ENCODE measurements at places on chromosomes 7 and 10. TPM values are rescaled to one million over a fixed set of nuclear protein-coding genes. Genes with fewer than 3 reads are reported as not detected.
A peak's percentile ranks its signal among the peaks of the same experiment; 100 is the strongest.

DNA sequence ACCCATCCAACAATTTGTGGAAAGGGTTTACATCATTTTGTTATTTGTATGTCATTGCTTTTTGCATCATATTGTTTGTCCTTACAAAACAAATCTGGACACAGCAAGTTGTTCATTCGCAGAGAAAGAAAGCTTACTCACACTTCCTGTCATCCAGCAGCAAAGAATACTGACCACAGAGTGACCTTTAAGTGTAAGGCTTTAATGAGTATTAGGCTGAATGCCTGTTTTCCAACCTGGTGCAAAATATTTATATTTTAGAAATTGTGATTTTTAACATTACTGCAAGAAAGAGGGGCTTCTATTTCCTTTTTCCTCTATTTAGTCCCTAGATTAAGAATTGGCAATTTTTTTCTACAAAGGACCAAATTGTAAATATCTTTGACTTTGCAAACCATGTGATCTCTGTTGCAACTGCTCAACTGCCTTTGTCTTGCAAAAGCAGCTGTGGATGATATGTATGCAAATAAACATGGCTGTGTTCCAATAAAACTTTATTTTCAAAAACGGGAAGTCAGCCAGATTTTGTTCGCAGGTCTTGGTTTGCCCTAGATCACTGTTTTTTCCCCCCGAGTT is 27.8 kb upstream of the ITGB1 start:
- DNase-seq, result no peak

GRCh38 chr10:95837356-95837776 is 70.4 kb upstream of the CC2D2B start:
- no peak for DNase-seq

DNA sequence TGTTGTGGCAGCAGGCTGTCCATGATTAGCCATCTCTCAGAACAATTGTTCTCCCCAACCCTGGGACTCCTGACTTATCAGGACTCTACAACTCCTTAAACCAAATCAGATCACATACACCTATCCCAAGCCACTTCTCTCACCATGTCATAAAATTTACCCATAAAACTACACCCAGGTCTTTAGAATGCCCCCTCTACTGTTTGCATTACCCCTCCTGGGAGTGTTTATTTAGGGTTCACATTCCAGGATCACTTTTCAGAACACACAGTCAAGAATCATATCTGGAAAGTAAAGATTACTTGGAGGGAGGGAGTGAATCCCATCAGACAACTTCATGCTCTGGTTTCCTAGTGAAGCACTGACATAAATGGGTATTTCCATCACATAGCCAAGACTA is 7.1 kb downstream of the ASAH2 start:
- no peak for DNase-seq

GRCh38 chr10:12689893-12690292 is 311.6 kb downstream of the CCDC3 start:
- no peak for DNase-seq

DNA sequence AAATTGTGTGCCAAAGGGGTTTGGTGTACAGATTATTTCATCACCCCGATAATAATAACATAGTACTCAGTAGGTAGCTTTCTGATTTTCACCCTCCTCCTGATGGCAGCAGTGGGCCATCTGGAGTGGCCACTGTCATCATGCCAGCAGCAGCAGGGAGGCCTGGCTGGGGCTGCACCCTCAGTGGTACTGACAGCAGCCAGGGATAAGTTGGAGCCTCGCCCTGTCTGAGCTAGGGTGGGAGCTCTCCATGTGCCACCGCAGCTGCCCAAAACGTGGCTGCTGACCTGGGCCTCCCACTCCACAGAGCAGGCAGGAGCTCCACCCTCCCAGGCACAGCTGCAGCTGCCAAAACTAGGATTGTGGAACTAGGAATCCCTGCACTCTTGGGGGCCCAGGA is 700.8 kb upstream of the KCND2 start:
- peak; percentile 69 for DNase-seq

Gene TUBB8
- total RNA-seq, result not detected

- DNase-seq, result no peak
Measured at GRCh38 chr7:120053390-120053961, 219.5 kb upstream of the KCND2 start.

- DNase-seq, result no peak
Measured at GRCh38 chr10:55491712-55492111, 690.7 kb upstream of the PCDH15 start.

DNA sequence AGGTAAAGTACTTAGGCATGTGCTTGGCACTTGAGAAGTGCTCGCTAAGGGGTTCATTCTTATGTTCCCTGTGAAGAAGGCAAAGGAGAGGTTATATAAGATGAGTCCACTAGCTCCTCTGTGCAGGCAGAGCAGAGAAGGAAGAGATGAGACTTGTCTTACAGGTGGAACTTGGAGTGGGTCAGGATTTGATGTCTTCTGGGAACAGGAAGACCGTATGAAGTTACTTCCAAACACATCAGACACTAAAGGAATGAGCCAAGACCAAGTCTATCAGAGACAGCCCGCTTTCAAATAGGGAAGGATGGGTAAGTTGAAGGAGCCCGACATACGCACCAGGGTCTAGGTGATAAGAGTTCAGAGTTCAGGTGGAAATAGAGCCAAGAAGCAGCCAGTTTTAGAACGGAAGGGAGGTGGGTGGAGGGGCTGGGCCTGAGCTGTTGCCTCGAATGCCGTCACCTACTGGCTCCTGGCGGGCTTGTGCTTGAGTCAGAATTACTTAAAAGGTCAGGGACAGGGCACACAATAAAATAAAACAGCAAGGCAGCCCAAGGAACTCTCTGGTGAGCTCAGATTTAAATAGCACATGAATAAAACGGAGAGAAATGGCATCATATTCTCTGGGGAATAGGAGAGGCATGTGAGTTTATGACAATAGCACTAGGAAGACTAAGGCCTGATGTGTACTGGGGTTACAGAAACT is 56.1 kb upstream of the GRB10 start:
- peak; percentile 89 for DNase-seq

GRCh38 chr10:35605191-35605590 is at the start of gene GJD4:
GJD4 (plus strand) TSS chr10:35605341; CDS start chr10:35605568, 227 bp downstream.
- DNase-seq, result no peak

DNA sequence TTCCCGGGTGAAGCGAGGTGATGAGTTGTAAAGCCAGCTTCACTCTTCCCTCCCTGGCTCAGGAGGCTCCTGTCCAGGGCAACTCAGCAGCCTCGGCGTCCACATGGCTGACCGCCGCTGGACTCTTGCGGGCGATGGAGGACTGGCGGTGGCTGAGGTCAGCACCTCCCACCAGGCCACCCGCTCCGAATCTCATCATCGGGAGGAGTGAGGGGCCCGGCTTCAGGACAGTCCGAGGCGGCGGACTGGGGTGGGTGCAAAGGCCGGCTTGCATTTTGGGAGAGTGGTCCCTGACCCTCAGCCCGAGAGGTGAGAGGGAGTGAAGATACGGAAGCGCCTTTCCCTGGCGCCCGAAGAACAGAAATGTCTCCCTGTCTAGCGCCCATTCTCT is 759 bp downstream of the DNAJB12 start:
- no peak for DNase-seq

DNA sequence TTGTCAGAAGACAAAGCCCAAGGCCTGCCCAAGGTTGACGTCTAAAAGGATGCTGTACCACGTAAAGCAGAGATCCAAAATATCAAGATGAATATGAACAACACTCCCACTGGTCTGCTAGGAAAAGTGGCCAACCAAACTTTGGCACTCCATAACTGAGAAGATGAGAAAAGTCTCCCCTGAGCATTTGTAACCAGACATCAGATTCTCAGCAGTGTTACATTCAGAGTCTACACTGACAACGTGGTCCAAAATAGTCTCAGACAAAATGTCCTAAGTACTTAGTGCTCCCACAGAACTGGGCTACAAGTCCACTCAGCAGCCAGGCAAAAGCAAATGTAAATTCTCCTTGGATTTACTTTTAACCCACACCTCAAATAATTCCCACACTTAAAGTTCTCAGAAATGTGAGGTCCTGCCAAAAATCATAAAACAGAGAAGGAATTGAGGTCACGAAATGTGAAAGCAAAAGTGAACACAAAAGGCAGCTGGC is 185.1 kb upstream of the NOBOX start:
- no peak for DNase-seq

Gene GIMAP6
- total RNA-seq, result 24.5 TPM

GRCh38 chr10:18610517-18610916 is 40.9 kb downstream of the NSUN6 start:
- DNase-seq, result no peak

GRCh38 chr7:17094963-17095574 is 203.4 kb upstream of the AHR start:
- DNase-seq, result peak; percentile 81

Gene MAGI2
- total RNA-seq, result 21.0 TPM

GRCh38 chr7:32774541-32774951 is 117.0 kb downstream of the KBTBD2 start:
- DNase-seq, result no peak

DNA sequence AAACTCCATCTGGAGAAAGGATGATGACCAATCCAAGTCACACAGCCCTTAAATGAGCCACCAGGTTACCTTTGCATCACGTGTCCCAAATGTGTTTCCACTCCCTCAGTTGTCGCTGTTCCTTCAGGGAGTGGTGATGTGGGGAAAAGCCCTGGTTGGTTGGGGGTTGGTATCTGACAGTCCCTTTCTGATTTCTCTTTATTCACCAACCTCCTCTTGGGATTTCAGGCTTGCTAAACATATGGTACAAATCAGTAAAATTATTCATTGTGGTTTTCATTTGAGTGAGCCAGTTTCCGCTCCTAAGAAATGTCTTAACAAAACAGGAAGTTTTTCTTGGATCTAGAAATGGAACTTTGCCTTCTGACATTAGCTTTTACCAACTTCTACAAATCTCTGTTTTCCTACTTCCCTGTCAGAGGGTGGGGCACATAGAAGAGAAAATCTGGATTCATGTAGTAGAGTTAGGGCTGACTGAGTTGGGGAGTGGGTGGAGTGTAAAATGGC is 40.0 kb upstream of the KMT2E start:
- no peak for DNase-seq

Gene CTAGE4
- total RNA-seq, result 0.29 TPM

DNA sequence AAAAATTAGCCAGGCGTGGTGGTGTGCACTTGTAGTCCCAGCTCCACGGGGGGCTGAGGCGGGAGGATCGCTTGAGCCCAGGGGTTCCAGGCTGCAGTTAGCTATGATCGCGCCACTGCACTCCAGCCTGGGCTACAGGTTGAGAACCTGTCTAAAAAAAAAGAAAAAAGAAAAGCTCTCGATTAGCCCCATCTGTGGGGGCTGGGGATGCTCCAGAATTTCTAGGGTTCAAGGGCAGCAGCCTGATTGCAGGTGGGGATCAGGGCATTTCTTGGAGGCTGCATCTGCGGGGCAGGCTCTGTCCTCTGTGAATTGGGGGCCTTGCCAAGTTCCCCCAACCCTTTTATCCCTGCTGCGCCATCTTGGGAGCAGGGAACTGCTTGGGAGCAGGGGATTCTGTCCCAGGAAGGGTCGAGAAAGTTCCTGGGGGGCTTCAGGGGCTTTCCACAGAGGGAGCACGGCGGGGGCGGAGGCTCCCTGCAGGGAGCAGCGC is 651 bp upstream of the ARPC1A start:
- no peak for DNase-seq

Gene PTPN20
- total RNA-seq, result 1.3 TPM

DNA sequence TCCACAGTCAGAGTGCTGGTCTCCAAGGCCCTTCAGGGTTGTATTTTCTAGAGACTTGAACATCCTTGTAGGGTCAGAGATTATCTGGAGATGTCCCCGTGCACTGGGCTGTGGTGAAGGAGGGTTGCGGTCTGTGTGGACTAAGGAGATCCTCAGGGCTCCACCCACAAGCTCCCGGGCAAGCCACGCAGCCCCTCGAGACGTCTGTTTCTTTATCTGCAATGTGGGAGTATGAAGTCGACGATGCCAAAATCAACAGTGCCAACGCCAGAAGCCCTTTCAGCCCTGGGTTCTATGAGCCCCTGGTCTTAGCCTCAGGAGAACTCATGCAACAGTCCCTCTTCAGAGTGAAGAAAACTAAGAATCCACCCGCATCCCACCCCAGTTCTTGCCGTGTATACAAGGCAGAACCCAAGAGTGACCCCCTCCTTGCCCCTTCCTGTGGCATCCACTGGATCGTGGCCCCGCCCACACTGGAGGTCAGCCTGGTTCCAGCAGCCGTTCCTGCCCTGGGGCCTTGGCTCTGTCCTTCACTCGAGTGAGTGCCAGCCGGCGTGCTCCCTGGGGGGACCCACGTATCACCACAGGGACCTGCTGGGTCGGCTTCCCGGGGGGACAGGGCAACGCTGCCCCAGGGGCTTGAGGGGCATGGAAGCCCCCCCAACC is 6.0 kb upstream of the SHH start:
- no peak for DNase-seq

GRCh38 chr7:107666790-107667189 is 6.2 kb downstream of the SLC26A4 start:
- no peak for DNase-seq

Gene NAT16
- total RNA-seq, result not detected

Gene FBXO24
- 0.51 TPM for total RNA-seq

DNA sequence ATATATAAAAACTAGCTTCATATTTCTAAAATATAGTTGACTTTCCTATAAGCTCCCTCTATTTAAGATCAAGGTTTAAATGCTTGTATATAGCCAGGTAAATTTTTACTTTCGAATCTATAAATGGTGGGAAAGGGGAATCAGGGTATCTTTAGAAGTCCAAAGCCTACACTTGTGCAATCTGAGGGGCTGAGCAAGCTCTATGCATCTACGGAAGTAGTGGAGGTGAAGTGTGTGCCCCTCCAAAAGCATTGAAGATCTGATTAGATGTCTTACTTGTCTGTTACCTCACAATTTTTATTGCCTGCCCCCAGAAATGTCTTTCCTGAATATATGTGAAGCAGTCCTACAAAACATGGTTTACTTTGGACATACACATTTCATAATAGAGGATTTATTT is 1.6 kb downstream of the AKAP9 start:
- DNase-seq, result no peak

Gene SRRM3
- 5.3 TPM for total RNA-seq

Gene CALHM3
- not detected for total RNA-seq

- no peak for DNase-seq
Measured at GRCh38 chr7:103915680-103916357, 73.6 kb downstream of the RELN start.

- no peak for DNase-seq
Measured at GRCh38 chr7:8881916-8882315, 448.5 kb downstream of the NXPH1 start.

- DNase-seq, result no peak
Measured at GRCh38 chr10:87608756-87609155, 50.9 kb upstream of the PAPSS2 start.

Gene MYOF
- 182 TPM for total RNA-seq

GRCh38 chr10:44439239-44439957 is 54.5 kb upstream of the CXCL12 start:
- no peak for DNase-seq

DNA sequence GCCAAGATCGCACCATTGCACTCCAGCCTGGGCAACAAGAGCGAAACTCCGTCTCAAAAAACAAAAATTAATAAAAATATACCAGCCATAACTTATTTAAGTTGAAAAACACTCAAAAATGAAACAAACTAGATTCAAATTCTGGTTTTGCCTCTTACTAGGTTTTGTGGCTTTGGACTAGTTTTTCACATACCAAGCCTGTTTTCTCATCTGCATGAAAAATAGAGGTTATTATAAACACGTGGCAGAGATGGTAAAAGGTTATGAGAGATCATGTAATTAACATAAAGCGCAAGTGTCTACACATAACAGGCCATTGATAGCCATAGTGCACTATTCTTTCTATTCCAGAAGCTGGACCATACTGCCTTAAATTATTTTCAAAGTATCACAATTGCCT is 35.5 kb upstream of the CABCOCO1 start:
- no peak for DNase-seq

GRCh38 chr10:45052700-45053099 is 52.0 kb downstream of the ZNF22 start:
- DNase-seq, result no peak

Data from posterior vena cava (tissue), 2 donors.